ENCODE measurements at places on chromosomes 7 and 10.

DNA sequence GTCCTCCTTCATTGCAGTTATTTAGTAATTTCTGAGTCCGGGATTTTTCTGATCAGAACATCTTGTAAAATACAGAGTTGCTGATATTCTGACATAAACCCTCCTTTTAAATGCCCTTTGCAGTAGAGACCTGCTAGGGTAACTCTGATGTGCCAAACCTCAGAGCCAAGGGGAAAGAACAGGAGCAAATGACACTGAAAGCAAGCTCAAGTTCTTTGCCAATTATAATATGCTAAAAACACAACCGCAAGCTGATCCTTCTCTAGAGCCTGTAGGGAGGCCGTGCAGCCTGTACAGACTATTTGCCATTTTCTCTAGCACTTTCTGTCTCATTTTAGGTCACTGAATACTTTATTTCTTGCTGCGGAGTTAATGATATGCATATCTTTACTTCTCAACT, 240.4 kb downstream of the CAMK1D start:
- DNase-seq: no peak

DNA sequence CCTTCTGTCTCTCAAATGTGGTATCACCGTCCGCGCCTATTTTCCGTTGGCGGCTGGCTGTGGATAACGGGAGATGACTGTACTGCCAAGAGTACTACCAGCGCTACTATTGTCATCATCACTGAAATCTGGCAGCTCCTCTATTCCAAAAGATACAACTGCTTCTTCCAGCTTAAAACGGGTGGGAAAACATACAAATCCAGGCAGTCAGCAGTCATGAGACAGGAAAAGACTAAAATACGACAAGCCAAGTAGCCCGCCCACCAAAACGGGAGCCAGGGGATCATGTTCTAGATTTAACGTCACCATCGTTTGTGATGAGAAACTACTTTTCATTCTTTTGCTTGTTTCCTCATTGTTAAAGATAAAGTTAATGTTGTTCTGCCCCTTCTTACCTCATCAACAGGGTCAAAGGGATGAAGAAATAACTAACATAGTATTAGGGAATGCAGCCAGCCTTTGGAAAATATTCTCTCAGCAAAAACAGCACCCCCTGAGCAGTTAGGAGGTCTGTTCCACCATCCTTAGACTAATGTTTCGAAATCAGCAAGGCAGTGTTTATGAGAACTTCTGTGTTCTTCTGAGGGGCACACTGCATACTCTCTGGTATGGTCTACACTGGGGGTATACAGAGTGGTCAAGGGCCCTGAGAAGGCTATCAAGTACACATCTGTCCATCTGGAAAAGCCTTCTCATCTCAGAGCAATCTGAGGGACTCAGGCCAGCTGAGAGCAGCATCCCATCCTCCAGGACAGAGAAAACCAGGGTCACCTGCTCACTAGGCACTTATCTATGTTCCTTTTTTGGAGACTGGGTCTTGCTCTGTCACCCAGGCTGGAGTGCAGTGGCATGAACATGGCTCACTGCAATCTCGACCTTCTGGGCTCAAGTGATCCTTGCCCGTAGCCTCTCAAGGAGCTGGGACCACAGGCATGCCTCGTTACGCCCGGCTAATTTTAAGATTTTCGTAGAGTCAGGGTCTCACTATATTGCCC, 47.5 kb downstream of the GNA12 start:
- no peak for DNase-seq

DNA sequence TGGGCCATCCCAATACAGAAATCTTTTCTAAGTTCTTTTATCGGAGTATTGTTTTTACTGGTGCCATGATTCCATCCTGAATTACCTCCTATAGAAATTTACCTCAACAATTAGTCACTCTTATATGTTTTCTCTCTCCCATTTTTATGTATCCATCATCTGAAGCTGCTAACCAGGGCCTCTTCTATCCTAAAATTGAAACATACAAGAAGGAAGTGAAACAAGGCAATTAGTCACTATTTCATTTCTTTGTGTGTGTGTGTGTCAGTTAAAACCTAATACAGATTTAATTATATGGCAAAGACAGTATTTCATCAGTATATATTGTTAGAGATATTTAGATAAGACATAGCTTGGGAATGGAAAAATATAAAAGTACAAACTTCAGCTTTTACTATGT, 148.4 kb upstream of the AHR start:
- no peak for DNase-seq

DNA sequence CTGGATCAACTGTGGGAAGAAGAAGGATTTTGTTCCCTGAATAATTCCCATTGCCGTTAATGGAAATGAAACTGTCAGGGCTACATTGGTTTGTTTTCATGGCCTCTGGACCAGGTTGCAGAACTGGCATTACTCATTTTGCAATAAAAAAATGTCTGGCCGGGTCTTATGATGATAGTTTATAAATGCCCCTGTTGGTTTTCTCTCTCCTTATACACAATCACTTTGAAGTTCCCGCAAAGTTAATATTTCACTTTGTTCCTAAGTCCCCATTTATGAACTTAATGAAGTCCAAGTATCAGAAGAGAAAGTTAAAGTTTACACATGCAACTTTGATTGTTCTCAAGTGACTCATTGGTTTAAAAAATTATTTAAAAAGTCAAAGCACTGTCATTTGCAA, 150.7 kb upstream of the PRR15 start:
- DNase-seq: no peak

DNA sequence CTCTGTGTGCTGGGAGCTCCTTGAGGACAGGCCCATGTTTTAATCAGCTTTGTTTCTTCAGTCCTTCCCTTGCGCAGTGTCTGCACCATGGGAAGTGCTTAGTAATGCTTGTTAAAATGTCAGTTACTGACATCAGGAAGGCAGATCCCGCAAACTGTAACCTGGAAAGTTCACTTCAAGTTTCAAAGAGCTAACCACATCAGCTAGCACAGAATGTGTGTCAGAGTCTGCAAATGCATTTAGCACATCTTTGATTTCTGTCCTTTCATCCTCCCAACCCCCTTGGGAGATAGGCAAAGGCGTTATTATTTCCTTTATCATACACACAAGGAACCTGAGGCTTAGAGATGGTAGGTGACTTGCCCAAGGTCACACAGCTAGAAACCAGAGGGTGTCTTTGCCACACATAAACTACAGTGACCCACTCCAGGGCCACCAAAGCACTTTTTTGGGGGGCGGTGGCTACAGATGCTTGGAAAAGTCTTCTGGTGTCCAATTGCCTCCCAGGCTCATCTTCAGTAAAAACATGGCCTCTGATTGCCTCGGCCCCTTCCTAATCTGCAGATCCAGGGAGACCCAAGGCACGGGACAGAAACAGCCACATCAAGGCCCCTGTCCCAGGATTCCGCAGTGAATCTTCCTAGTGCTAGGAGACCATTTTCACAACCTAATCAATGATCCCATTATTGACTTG, 116.2 kb upstream of the GPR26 start:
- no peak for DNase-seq

DNA sequence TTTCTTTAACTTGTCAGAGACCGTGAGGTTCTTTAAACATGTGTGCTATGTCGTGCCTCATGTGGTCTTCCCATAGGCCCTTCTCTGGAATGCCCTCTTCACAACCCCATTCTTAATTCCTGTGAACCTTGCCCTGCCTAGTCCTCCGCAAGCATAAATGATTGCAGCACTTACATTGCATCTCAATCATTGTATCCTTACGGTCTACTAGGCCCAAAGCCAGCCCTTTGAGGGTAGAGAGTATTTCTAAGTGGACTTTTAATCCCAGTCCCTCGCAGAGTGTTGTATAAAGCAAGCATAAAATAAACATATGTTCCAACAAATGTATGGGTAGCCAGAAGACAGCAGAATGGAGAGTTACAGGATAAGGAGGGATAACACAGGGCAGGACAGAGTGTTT, 92.1 kb upstream of the FAM133B start:
- DNase-seq: no peak

DNA sequence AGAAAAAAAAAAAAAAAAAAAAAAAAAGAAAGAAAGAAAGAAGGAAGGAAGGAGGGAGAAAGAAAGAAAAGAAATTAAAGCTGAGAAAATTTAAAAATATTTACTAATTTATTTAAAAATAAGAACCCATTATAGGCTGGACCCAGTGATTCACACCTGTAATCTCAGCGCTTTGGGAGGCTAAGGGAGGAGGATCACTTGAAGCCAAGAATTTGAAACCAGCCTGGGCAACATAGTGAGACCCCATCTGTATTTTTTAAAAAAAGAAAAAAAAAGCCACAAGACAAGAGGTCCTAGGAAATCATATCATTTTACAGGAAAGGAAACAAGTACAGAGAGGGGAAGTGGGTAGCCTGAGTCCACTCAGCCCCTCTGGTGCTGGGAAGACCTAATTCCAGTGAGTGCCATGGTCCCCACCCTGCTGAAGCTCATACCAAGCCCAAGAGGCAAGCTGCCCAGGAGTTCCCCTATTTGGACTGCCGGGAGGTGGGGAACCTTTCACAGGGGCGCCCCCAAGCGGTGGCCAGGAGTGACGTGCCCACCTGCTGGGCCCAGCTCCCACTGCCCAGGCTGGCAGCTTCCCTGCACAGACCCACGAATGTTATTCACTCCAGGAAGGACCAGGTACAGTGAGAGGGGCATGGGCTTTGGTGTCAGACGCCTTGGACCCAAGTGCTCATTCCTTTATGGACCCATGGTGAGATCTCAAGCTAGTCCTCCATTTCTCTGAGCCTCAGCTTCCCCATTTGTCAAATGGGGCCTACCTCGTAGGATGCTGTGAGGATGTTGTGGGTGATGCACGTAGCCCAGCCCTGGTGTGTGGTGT, 133.6 kb downstream of the ZMIZ1 start:
- no peak for DNase-seq

DNA sequence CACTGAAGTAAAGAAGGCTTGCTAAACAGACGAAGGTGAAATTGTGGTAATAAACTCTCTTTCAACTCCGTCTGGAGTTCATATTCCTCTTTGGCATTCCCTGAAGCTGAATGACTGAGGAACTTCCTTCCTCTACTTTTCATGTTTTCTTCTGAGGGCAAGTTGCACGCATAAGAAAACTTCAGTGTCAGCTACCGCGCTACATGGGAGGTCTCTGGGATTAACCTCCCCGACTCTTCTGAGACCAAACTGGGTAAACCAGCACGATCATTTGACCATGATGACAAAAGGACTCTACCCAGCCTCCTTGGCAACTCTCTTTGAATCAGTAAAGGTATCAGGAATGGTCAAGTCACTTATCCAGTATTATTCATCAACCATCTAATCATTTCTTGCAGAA, 44.7 kb downstream of the RHOBTB1 start:
- no peak for DNase-seq

DNA sequence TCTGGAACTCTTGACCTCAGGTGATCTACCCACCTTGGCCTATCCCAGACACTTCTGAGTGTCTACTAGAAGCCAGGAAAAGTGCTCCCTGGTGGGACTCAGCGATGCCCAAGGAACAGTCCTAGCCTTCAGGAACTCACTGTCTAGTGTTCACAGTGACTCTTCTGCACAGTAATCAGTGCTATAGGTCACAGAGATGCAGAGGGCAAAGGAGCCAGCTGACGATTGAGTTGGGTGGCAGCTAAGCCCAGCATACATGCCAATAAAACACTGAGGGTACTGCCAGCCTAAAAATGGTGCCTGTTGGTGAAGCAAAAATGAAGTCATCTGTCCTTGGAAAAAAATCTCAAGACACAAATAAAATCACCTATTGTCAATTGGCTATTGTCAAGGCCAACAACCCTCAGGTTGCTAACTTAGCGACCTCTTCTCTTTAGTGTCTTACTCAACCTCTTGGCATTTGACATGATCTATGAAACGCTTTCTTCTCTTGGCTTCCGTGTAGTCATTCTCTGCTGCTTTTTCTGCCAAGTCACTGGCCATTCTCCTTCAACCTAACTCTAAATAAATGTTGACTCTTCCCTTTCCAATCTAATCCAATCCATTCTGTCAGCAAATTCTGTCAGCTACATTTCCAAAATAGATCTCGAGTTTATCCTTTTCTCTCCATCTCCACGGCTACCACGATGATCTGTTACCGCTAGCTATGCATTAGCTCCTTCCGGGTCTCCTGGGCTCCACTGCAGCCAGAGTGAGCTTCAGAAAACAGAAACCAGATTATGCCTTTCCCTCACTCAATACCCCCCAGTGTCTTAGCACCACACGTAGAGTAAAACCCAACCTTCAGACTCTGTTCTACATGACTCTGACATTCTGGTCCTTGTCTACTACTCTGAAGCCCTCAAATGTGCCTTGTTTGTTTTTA, 99.2 kb downstream of the ATXN7L1 start:
- DNase-seq: no peak

GRCh38 chr7:72190146-72190545, 222.0 kb downstream of the CALN1 start:
- DNase-seq: no peak

DNA sequence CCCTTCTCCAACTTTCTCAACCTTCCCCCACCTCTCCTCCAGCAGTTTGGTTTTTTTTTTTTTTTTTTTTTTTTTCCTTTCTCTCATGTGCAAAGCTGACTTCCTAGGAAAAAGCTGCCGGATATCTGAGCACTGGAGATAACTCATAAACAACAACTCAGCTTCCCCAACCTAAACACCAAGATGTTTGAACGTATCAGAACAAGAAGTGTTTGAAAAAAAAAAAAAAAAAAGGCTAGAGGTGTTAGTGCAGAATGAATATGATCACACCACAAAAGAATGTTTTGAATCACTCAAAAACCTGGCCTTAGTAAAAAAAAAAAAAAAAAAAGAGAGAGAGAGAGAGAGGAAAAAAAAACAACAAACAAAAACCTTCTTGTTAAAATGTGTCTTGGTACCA, 11.2 kb downstream of the GATA3 start:
- DNase-seq: no peak

DNA sequence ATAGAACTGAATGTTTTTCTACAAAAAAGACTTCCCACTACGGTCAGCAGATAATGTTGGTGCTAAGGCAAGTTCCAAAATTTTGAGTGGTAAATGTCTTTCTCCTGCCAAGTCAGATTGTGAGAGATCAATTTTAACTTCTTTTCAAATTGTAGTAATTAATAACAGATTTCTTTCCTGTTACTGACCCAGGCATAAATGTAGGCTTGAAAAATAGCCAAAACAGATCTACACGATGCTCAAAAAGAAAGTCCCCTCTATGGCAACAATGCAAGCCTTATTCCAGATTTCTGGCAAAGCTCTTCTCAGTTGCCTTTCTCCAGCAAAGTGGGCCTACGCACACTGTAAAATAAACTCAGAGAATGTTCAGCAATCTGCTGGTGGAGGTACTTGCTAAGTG, 641.0 kb upstream of the NRP1 start:
- no peak for DNase-seq

DNA sequence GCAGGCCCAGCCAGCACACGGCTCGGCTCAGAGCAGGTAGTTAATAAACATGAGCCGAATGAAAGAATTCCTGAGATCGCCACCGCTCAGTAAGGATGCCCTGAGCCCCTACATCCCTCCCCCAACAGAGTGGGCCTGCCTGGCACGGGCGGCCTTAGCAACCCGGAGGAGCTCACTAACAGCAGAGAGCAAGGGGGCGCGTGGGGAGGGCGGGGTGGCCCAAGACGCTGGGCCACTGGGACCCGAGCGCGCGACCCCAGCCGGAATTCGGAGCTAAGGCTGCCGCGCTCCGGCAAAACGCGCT, 403 bp upstream of the ENO4 start:
- DNase-seq: no peak

GRCh38 chr10:105674448-105674847, 1033.4 kb downstream of the SORCS3 start:
- no peak for DNase-seq
